Hematopoietic multipotent progenitor cell treated with erythropoietin and hydrocortisone succinate and interleukin-3 and kit ligand, for 15 days (in vitro differentiated cells): ENCODE measurements at places on chromosomes 13 and 19.

DNA sequence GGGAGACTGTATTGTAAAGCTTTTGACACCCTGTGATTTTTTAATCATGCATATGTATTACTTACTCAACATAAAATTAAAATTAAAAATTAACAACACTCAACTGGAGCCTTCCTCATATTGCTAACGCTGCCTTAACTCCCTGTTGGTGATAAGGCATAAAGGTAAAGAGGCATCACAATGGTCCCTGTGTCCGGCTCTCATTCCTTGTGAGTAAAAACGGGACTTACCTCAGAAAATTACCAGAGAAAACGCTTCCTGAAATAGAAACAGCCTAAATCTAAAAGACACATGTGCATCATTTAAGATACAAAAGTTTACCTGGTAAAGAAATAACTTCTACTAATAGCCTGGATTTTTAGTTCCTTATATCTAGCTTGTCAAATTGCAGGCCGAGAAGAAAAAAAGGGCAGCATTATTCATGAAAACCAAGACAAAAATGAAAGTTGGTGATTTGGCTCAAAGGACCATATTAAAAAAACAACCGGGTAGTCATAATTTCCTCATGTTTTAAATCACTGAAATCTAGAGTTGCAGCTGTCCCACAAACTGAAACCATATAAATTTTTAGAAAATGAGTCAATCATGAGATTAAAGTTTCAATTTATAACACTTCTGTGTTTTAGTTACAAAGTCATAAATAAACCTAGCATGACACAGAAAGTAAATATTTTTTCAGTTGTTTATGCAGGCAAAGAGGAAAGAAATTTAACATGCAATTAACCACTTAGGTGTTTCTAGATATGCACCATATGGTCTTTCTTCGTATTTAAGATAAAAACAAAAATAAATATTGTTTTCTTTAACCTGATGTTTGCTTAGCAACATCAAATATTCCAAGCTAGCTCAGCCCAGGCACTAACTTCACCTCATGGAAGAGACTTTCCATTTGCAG lies 94.7 kb downstream of the MIPEP start:
- no peak for DNase-seq

GRCh38 chr13:113152984-113153809 lies 5.3 kb upstream of the PROZ start:
- DNase-seq, result no peak

DNA sequence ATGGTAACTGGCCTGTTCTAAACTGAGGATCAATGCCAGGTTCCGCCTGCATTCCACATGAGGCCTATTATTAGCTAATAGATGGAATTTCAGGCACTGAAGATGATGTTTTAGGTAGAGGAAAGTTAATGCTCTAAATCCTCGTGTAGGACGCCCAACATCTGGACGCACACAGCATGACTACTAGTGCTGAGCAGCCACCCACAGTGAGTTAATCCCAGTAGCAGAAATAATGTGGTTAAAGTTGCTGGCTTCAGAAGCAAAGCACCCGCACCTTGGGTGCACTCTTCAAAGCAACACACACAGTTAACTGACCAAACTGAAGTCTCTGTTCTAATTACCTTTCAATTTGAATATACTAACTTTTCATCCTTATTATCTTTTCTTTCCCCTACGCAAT lies 150.6 kb downstream of the DIAPH3 start:
- no peak for DNase-seq

GRCh38 chr13:64083396-64083795 lies 2667.7 kb upstream of the PCDH20 start:
- no peak for DNase-seq

DNA sequence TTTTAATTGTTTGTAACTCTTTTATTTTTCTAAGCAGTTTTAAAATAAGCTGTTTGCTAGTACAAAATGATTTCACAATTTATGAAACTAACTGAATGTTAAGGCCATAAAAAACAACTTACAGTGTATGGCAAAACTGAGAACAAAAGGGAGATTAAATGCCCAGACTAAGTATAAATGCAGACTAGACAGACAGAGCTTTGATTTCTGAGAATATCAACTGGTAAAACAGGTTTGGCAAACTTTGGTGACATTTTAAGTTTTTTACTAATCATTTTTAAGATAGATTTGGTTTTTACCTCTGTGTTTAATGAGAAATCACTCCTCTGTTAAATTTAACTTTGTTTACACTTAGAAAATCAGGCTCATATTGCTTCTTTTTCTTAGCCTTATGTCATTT lies 127.5 kb upstream of the KLF5 start:
- DNase-seq, result no peak

DNA sequence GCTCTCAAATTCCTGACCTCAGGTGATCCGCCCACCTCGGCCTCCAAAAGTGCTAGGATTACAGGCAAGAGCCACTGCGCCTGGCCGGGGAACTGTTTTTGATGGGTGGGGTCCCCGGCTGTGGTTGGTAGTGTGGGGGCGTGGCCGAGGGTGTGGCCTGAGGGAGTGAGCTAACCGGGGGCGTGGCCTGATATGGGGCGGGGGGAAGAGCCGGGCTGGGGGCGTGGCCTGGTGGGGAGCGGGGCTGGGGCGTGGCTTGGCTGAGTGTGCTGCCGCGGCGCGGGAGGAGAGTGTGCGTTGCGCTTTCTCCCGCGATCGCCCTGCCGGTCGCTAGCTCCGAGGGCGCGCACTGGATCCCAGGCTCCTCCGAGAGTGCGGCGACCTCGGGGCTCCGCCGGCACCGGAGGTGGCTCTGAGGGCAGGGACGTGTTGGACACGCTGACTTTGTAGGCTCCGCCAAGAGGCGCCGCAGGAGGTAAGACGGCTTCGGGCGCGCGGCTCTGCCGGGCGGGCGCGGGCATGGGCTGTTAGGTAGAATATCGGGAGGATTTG lies at the start of gene SPATA13:
TSS of gene SPATA13 (plus strand) at position 263 of the 552 bp plus-strand sequence. CDS start 62,210 bp downstream, outside the sequence.
- DNase-seq, result peak; percentile 92

DNA sequence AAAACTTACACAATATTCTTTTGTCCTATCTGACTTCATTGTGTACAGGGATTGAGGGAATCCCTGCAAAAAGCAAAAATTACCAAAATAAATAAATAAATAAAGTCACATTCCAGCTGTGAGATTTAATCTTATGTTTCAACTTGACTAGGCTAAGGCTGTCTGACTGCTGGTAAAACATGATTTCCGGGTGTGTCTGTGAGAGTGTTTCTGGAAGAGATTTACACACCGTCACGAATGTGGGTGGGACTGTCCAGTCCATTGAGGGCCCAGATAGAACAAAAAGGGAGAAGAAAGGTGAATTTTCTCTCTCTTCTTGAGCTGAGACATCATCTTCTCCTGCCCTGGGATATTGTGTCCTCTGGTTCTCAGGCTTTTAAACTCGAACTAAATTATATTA lies 166.1 kb downstream of the LIG4 start:
- DNase-seq, result no peak

DNA sequence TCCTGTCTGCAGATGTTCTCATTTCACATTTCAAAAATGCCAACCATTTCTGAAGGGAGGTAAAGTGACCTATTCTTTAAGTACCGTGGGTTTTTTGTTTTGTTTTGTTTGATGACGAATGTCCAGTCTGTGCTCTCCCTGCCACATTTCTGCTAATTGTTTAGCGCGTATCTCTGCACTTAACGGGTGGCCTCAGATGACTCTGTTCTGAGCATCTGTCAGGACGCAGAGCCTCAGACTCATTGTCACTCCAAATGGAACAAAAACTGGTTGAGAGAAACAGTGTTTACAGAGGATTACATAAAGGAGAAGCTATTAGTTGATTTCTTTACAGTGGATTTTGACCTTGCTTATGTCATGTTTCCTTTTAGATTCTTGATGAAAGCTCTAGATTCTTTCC lies 23.7 kb downstream of the TPP2 start:
- DNase-seq, result no peak

DNA sequence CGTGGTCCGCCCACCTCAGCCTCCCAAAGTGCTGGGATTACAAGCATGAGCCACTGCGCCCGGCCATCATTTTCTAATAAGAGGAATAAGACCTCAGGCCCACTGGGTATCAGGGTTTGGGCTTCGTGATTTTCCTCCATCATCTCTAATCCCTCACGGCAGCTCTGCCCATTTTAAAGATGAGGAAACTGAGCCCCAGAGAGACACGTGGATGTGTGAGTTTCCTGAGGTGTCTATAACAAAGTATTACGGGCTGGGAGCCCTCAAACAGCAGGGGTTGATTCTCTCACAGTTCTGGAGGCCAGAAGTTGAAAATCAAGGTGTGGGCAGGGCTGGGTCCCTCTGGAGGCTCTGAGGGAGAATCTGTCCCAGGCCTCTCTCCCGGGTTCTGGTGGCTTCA lies 33.7 kb downstream of the MYO9B start:
- DNase-seq, result no peak

DNA sequence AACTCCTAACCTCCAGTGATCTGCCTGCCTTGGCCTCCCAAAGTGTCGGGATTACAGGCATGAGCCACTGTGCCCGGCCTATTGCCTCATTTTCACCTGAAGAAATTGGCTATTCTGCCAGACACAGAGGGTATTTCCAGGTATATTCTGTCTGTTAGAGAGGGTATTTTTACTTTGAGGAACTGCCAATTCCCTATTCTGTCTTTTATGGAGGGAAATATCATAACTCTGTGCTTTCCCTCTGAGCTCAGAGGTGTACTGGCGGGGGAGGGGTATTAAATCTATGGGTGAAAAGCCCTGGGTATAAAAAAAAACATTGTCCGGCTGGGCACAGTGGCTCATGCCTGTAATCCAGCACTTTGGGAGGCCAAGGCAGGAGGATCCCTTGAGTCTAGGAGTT lies 24.8 kb downstream of the TSKS start:
- no peak for DNase-seq

GRCh38 chr13:86324191-86324590 lies 525.0 kb upstream of the SLITRK6 start:
- DNase-seq, result no peak

- DNase-seq, result no peak
These were observed 774 bp downstream of the SLC25A15 start for GRCh38 chr13:40790154-40790616.

GRCh38 chr13:88450515-88450914 lies 779.3 kb downstream of the SLITRK5 start:
- DNase-seq, result no peak

- no peak for DNase-seq
These were observed 52.2 kb downstream of the AP1M1 start for GRCh38 chr19:16249826-16250404.

- no peak for DNase-seq
These were observed 9.6 kb upstream of the SUCLA2 start for GRCh38 chr13:48010698-48011097.

GRCh38 chr19:24029941-24030636 lies 56.9 kb upstream of the ZNF254 start:
- DNase-seq, result no peak

DNA sequence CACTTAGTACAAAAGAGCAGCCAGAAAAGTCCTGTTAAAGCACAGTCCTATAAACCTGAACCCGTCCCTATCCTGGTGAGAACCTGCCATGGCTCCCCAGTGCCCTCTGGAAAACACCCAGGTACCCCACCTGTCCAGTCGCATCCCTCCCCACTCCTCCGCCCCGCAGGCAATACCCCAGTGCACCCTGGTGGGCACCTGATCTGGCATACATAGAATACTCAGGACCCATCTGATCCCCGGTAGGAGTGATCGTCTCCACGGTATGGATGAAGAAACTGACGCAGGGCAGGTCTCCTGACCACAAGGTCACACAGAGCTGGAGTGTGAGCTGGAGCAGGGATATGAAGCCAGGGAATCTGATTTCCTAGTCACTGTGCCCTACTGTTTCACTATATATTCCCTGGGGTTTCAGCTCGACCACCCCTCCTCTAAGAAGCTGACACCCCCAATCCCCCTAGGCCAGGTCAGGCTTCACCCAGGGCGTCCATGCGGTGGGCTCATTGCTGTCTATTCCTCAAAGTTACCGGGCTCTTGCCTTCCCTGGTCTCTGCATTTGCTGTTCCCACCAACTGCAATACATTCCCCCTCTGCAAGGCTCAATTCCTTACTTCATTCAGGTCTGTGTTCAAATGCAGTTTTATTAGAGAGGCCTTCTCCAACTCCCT lies 12.6 kb downstream of the FBXO46 start:
- DNase-seq, result no peak

DNA sequence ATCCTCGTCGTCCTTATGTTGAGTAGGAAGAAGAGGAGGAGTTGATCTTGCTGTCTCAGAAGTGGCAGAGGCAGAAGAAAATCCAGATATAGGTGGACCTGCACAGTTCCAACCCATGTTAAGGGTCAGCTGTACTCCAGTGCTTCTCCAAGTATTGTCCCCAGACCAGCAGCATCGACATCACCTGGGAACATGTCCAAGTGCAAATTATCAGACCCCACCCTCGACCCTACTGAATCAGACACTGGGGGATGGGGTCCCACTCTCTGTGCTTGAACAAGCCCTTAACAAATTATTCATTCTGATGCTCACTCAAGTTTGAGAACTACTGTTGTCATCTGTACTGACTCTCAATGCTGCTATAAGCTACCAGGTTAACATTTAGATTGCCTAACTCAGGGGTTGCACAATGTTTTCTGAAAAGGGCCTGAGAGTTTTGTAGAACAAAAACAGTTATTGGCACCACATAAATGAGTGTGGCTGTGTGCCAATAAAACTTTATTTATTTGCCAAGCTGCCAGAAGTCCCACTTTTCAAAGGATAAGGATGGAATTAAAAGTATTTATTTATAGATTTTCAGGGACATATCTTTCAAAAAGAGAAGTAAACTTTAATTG lies 226.7 kb upstream of the IPO5 start:
- no peak for DNase-seq

- DNase-seq, result no peak
These were observed 79.5 kb downstream of the KLF5 start for GRCh38 chr13:73138276-73138637.
